ENCODE measurements at places on chromosomes 3 and 15.
A peak's percentile ranks its signal among the peaks of the same experiment; 100 is the strongest.

- no peak for DNase-seq
Measured at GRCh38 chr15:74589826-74590225, 25.8 kb upstream of the CLK3 start.

DNA sequence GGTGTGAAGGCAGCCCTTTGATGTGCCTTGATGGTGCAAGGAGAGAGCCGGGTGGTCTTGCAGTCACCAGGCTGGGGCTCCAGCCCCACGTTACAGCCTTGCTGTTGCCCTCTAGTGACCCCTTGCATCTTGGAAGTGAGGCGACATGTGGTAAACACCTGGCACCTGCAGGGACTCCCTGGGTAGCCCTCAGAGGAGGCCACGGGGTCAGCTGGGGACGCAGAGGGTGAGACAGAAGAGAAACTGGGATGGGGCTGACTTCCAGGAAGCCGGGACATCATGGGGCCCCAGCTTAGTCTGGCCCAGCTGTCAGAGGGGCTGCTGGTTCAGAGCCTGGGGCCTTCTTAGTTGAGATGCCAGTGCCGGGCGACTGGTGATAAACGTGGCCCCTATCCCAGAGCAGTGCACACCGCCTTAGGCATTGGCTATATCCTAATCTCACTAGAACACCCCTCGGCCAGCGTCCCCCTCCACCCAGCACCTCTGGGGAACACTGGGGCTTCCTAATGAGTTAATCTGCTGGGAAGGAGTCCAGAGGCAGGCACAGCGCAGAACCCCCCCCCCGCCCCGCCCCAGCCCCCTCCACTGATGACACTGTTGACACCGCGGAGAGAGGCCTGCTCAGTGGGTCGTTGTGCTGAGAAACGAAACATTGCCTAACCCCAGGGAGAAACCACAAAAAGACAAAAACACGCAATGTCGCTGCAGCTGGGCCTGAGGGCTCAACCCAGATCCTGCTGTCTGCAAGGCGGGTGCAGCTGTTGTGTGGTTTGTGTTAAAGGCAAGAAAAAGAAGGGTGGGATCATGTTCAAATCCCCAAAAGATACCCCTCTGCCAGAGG lies 60.5 kb upstream of the KLF13 start:
- DNase-seq = peak; percentile 100

GRCh38 chr3:16300307-16300706 lies 35.3 kb downstream of the OXNAD1 start:
- DNase-seq = peak; percentile 59

GRCh38 chr3:43207628-43208085 lies 78.7 kb upstream of the SNRK start:
- DNase-seq = no peak

GRCh38 chr3:54760201-54760600 lies 167.7 kb downstream of the LRTM1 start:
- no peak for DNase-seq

- DNase-seq = no peak
Measured at GRCh38 chr3:11551036-11551435, 92.7 kb downstream of the VGLL4 start.

GRCh38 chr15:52803467-52804306 lies 13.6 kb upstream of the ONECUT1 start:
- DNase-seq = no peak
